ENCODE measurements at places on chromosomes 1 and 21. TPM values are rescaled to one million over a fixed set of nuclear protein-coding genes. Genes with fewer than 3 reads are reported as not detected.

Gene ASAP3
- 0.25 TPM for total RNA-seq

Gene GPR157
- 3.4 TPM for total RNA-seq

Gene LCE1B
- not detected for total RNA-seq

Gene LRRC53
- not detected for total RNA-seq

Gene EFNA1
- not detected for total RNA-seq

- no peak overlapping the region for H3K4me3 ChIP-seq
- no peaks in the 10 kb centered on the region for H3K36me3 ChIP-seq
- no peak for DNase-seq
- no peaks in the 10 kb centered on the region for H3K4me1 ChIP-seq
- no peak overlapping the region for H3K27ac ChIP-seq
- peaks cover 41% of the 10 kb centered on the region for H3K27me3 ChIP-seq
Observed at GRCh38 chr1:30345491-30346130, 377.8 kb downstream of the MATN1 start.

DNA sequence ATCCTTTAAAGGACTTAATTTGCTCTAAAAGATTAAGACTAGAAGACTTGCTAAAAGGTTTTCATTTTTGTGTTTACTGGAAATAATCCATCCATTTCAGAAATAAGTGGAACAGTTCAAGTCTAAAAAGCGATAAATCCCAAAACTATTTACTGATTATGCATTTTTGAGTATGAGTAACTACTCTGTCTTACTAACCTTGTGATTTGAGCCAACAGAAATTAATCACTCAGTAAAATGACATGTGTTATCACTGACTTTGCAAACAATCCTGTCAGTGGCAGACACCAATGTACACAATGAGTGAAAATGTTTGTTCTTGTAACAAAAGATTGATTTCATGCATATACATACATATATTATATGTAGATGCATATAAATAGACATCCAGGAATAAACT, 218.0 kb downstream of the DENND1B start:
- H3K4me3 ChIP-seq = no peak overlapping the region
- no peaks in the 10 kb centered on the region for H3K27me3 ChIP-seq
- DNase-seq = no peak
- H3K36me3 ChIP-seq = no peaks in the 10 kb centered on the region

GRCh38 chr21:25967181-25967900, 203.2 kb downstream of the APP start:
- peak overlapping the region; percentile 87 for H3K27ac ChIP-seq
- peaks cover 20% of the 10 kb centered on the region for H3K36me3 ChIP-seq
- no peaks in the 10 kb centered on the region for H3K27me3 ChIP-seq
- H3K4me3 ChIP-seq = no peak overlapping the region
- H3K4me1 ChIP-seq = peaks cover 11% of the 10 kb centered on the region

DNA sequence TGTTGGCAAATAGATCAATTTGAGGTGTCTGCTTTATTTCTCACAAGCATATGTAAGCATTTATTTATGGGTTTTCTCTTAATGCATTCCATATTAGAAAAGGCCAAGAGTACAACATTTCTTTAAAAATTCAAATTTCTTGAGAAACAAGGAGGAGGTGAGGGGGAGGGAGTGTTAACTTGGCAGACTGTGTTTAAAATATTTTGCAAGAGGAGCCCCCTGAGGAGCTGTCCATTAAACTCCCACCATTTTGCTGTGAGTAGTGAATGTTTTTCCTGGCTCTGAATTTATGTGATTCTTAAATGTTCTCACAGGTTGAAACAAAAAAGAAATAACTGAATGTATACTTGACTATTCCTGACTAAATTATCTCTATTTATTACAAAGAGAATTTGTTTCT, 363.8 kb downstream of the PTPRC start:
- no peak for DNase-seq
- no peak overlapping the region for H3K27ac ChIP-seq
- H3K4me3 ChIP-seq = no peak overlapping the region

GRCh38 chr1:96710708-96711477, 10.7 kb upstream of the PTBP2 start:
- no peaks in the 10 kb centered on the region for H3K36me3 ChIP-seq
- DNase-seq = no peak
- no peak overlapping the region for H3K27ac ChIP-seq
- no peak overlapping the region for H3K4me3 ChIP-seq
- H3K27me3 ChIP-seq = peaks cover 13% of the 10 kb centered on the region

DNA sequence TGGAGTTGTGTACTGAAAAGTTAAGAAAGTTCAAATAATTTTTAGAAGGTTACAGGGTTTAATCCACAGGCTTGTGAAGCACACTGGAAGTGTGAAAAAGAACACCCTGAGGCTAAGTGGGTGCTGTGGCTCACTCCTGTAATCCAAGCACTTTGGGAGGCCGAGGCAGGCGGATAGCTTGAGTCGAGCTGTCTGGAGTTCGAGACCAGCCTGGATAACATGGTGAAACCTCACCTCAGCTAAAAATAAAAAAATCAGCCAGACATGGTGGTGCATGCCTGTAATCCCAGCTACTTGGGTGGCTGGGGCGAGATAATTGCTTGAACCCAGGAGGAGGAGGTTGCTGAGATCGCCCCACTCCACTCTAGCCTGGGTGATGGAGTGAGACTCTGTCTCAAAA, 9.8 kb downstream of the TXNIP start:
- peaks cover 78% of the 10 kb centered on the region for H3K4me1 ChIP-seq
- no peaks in the 10 kb centered on the region for H3K27me3 ChIP-seq
- no peak for DNase-seq
- H3K36me3 ChIP-seq = peaks cover 6% of the 10 kb centered on the region

DNA sequence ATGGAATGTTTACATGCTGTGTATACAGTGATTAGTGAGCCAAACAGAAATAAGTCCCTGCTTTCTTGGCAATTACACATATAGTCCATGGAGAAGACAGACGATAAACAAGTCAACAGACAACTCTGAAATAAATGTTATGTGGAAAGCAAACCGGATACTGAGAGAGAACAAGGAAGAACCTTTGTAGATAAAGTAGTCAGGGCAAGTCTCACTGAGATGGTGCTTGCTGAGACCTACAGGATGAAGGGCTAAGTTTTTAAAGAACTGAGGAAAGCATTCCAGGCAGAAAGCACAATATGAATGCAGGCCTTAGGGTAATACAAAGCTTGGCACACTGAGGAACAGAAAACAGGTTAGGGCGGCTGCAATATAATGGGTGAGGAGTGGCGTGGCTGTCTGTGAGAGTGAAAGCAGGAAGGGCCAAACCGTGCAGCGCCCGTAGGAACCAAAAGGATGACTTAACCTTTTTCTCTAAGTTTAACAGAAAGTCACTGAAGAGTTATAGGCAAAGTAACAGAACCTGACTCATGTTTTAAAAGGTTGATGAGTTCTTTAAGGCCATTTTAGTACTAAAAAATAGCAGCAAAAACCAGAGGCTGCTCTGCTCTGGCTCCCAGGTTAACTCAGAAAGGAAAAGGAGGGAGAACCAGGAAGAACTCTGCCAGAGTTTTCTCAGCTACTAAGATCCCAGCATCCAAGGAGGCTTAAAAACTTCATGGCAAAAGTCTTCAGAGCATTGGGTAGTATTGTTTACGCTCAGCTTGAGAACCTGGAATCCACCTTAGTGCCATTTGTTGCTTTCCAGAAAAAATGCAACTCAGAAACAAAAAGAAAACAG, 8.7 kb upstream of the TTF2 start:
- peak overlapping the region; percentile 90 for H3K27ac ChIP-seq
- H3K36me3 ChIP-seq = peaks cover 30% of the 10 kb centered on the region
- peak; percentile 41 for DNase-seq
- no peaks in the 10 kb centered on the region for H3K27me3 ChIP-seq
- peak overlapping the region; percentile 66 for H3K4me3 ChIP-seq

DNA sequence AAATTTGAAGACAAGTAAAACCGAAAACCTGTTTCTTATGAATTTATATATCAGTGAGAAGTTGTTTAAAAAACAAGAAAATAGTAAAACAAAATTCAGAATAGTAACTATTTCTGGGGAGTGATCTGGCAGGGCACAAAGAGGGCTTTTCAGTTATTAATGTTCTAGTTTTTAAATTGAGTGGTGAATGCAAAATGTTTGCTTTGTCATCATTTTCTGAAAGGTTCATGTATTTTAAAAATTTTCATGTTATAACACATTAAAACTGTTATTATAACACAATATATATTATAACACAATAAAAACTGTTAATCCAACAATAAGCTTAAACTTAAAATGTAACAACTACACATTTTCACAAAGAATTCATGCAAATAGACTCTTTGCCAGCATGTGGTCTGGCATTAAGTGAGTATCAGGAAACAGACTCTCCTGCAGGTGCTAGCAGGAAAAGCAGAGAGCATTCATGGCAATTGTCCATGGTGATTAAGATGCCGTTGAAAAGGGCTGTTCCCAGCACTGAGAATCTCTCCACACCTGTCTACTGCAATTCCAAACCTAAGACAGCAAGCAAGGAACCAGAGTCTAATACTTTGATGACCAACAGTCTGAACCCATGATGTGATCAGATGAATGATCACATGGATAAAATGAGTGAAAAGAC, 204.9 kb downstream of the TBX15 start:
- H3K4me3 ChIP-seq = no peak overlapping the region
- no peaks in the 10 kb centered on the region for H3K27me3 ChIP-seq
- no peak overlapping the region for H3K27ac ChIP-seq
- no peaks in the 10 kb centered on the region for H3K36me3 ChIP-seq
- H3K4me1 ChIP-seq = no peaks in the 10 kb centered on the region

DNA sequence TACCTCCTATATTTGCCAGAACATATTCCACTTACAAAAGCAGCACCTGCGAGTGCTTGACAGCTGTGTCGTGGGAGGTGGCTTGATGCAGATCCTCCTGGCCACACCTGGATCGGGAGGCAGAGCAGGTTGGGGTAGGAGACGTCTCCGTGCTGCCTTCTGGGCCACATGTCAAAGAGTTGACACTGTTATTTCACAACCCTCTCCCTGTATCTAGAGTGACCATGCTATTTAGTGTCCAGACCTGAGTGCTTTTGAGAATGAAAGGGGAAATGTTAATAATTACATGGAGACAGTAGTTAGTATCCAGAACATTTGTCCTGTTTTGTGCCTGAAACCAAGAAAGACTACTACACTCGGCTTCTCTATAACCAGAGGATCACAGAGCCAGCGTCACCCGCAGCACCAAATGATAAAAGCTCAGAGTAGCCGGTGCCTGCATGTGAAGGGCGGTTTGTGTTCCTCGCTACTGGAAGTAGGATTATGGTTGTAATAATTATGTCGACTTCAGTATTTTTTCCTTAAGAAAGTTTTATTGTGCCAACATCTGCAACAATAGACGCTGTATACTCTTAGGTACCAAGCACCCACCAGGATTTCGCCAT, 77.1 kb downstream of the GALNT2 start:
- no peak overlapping the region for H3K4me3 ChIP-seq
- no peaks in the 10 kb centered on the region for H3K36me3 ChIP-seq
- H3K27ac ChIP-seq = no peak overlapping the region
- peaks cover 54% of the 10 kb centered on the region for H3K4me1 ChIP-seq

- H3K4me3 ChIP-seq = no peak overlapping the region
- H3K36me3 ChIP-seq = peaks cover 58% of the 10 kb centered on the region
- peaks cover 10% of the 10 kb centered on the region for H3K4me1 ChIP-seq
- no peak for DNase-seq
Observed at GRCh38 chr21:29034678-29035077, 10.2 kb downstream of the USP16 start.

DNA sequence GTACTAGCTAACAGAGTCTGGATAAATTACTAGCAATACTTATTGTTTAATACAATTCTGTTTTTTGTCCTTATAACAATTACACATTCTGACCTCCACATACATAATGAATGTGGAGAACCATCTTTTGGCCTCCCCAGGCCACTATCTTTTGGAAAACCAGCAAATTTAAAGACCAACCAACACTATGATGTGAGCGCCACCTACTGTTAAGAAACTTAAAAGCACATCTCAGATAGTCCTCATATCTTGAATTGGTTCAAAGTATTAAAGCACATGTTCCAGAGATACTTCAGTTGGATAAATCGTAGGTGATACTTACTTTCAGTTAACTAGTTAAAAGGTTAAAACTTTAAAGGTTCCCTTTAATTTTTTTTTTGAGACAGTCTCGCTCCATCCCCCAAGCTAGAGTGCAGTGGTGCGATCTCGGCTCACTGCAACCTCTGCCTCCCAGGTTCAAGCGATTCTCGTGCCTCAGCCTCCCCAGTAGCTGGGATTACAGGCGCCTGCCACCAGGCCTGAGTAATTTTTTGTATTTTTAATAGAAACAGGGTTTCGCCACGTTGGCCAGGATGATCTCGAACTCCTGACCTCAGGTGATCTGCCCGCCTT, 29.3 kb upstream of the USP1 start:
- no peak overlapping the region for H3K27ac ChIP-seq
- H3K4me3 ChIP-seq = no peak overlapping the region
- H3K27me3 ChIP-seq = no peaks in the 10 kb centered on the region
- H3K4me1 ChIP-seq = no peaks in the 10 kb centered on the region
- peak; percentile 48 for DNase-seq

- H3K4me3 ChIP-seq = no peak overlapping the region
- no peak for DNase-seq
- H3K27ac ChIP-seq = no peak overlapping the region
Observed at GRCh38 chr1:201264072-201264471, 19.2 kb upstream of the PKP1 start.

DNA sequence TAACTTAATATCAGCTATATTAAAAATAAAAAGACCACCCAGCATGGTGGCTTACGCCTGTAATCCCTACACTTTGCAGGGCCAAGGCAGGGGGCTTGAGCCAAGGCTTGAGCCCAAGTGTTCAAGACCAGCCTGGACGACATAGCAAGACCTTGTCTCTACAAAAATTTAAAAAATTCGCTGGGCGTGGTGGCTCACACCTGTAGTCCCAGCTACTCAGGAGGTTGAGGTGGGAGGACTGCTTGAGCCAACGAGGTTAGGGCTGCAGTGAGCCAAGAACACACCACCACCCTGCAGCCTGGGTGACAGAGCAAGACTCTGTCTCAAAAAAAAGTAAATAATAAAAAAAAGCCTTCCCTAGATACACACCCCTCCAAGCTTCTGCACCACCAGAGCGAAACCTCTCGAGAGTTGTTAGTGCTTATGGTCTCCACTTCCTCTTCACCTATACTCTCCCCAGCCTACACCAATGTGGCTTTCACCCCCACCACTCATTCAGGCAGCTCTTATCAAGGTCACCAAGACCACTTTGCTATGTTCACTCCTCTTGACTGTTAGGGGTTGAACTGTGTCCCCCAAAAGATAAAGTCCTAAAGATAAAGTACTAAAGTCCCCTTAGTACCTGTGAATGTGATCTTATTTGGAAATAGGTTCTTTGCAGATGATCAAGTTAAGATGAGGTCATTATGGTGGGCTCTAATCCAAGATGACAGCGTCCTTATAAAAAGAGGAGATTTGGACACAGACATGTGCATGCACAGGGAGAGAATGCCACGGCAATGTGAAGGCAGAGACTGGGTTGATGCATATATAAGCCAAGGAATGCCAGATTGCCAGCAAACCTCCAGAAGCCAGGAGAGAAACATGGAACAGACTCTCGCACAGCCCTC, 6.8 kb upstream of the PPP1R15B start:
- peaks cover 14% of the 10 kb centered on the region for H3K36me3 ChIP-seq
- H3K27me3 ChIP-seq = no peaks in the 10 kb centered on the region
